ENCODE measurements at places on chromosomes 16 and 17.
A peak's percentile ranks its signal among the peaks of the same experiment; 100 is the strongest.

DNA sequence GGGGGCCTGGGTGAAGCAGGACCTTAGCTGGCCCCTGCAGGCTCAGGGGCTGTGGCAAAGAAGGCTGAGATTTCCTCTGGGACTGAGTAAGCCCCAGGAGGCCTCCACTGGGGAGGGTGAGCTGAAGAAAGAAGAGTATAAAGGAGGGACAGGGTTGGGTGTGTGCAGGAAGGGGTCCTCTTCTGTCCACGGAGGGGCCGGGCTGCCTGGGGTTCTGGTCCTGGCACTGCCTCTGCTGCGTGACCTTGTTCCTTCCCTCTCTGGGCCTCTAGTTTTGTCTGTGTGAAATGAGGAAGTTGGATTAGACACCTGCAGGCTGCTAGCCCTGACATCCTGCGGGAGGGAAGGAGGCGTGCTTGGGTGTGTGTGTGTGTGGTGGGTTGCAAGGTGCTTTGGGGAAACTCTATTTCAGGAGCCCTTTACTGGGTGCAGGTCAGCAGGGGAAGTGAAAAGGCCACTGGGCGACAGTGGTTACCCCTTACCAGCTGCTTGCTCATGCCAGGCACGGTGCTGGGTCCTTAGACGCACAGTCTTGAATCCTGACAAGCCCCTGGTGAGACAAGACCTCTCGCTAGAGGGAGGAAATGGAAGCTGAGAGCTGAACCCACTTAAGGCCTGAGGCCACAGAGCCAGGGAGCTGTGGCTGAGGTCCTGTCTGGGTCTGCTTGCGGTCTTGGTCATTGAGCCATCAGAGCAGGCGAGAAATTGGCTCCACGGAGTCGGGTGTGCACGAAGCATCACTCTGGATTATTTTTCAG is 60.7 kb downstream of the OR1D5 start:
- DNase-seq, result no peak

DNA sequence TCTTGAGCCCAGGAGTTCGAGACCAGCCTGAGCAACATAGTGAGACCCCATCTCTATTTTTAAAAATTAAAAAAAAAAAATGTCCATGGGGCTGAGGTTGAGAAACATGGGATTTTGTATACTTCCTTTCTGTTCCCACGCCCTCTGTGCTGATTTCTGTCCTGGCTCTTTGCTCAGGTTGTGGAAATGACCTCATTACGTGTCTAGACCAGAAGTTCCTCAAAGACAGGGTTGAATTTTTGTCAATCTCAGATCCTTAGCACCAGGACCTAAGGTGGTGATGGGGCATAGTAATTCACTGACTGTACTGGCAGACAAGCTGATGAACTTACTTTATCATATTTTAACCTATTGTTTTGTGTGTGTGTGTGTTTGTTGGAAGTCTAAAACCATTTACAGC is 11.2 kb upstream of the HNF1B start:
- no peak for DNase-seq

DNA sequence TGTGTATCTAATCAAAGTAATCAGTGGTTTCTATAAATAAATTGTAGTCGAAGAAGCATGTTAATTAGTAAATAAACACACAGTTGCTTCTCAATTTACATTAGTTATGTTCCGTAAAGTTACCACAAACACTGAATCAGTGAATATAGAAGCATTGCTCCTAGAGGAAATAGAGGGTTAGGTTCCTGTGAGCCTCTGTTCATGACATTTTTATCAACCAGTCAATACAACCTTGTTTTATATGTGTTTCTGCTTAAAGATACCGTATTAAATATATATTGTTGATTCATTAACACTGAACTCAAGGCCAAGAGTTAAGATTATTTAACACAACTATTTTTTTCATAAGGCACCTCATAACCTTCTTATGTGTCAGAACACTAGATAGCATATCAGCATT is 134.3 kb downstream of the PPM1E start:
- DNase-seq, result no peak

DNA sequence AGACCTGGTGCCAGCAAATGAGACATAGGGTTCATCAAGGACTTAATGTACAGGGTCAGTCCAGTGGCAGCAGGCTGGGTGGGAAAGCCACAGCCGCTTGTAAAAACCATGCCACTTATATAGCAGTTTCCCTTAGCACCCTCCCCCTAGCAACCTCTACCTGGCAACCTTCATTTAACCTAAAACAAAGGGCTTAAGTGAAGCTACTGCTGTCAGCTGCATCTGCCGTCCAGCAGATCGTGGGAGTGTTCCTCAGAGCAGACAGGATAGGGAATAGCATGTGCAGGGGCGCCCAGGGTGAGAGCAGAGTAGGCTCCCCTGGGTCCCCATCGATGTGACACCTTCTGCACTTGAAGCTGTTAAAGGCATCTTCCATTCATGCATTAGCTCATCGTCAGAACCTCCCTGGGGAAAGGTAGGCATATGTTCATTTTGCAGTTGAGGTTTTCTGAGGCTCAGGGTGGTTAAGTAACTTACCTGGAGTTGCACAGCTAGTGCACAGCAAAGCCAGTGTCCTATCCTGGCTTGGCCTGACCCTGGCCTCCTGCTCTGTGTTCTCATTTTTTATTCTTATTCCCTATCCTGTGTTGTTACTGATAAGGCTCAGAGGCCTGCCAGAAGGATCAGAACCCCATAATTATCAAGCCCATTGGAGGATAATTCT is 112.5 kb downstream of the SOCS1 start:
- no peak for DNase-seq

- no peak for DNase-seq
These were observed 106.0 kb downstream of the SDR42E1 start for GRCh38 chr16:81905277-81905676.

DNA sequence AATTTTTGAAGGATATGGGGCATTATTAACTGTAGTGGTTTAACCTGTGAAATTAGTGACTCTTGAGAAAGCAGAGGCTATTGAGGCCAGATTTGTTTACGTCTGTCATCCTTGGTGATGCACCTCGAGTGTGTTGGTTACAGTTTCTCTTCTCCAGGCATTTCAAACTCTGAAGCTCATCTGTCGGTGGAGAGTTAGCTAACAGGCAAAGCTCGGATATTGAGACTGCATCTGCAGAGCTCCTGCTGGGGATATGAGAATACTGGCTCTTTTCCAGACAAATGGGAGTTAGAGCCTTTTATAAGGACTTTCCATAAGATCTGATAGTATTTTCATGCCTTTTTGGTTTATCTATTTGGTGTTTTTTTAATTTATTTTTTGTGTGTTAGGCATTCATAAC is 6.7 kb downstream of the CLEC16A start:
- DNase-seq, result no peak

DNA sequence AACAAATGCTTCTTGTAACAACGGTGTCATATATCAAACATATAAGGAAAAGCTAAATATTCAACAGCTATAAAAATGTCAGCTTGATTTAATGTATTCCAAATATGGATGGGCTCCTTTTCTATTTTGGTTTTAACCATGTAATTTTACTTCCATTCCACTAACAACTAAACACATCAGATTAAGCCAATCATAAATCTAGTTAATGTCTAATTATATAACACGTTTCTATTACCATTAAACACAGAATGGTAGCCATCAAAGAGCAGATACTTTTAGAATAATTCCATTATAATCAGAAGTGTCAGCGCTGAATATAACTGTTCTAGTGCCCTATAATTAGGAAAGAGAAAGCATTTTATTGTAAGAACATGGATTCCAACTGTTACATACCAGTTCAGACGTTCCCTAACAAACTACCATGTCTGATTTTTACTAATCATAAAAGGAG is 10.0 kb downstream of the CMC2 start:
- no peak for DNase-seq

GRCh38 chr16:50570808-50571598 is 22.8 kb downstream of the NKD1 start:
- DNase-seq, result no peak

GRCh38 chr17:59842901-59843652 is 49.7 kb downstream of the TUBD1 start:
- DNase-seq, result no peak

DNA sequence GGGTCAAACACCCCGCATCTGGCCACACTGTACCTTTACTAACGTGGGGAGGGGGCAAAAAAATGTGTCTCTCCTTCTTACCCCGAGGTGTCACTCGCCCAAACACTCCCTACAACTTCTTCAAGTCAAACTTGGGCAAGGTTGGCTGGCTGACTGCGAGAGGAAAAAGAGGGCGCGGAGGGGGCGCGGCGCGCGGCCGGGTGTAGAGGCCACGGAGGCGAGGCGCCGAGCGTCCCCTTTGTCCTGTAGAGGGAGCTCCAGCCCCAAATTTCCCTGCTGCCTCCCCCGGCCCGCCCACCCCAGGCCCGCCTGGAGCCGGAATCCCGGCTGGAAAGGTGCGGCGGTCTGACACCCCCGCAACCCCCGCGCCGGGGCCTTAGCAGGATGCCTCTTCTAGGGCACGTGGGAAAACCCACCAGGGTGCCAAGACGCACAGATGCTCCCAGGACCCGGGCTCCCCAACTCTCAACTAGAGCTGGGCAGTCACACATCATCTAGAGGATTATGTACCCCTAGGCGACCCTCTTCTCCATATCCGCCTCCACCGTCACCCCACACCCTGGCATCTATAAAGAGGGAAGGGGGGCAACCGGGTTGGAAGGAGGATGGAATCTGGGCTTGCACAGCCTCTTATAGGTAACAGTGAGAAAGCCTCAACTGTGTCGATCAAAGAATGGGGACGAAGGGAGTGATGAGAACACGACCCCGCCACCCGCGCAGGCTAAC is 4.2 kb downstream of the IRX3 start:
- DNase-seq, result no peak

GRCh38 chr16:30354423-30355143 is 525 bp downstream of the CD2BP2 start:
- no peak for DNase-seq

DNA sequence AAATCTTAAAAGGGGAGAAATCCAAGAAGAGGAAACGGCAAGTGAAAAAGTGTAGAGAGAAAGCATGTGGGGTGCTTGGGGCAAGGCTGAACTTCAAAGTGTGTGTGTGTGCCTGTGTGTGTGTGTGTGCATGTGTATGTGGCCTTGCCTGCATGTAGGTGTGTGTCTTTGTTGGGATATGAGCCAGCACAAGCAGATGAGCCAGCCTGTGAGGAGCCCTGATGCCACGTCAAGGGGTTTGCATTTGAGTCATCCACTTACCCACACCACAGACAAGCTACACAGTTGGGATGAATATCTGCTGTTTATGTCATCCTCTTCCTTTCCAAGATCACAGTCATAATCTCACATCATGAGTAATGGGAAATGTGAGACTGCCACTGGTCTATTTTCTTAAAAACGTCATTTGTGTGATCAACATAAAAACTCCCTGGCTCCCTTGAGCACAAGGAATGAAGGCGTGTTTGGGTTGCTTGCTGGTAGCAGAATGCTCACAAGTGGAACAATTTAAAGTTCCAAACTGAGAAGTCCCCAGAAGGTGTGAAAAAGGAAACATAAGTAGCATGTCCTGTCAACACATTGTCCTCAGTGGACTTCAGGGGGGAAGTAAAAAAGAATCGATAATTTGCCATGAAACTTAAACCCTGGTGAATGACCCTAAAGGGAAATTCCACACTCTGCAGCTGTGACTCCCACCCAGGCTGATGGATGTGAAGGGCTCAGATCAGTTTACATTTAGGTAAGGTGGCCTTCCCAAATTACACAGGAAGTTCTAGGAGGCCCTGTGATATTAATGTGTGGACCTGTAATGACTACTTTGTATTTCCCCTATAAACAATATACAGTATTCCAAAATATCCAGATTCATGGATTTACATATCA is 14.7 kb downstream of the KCTD19 start:
- no peak for DNase-seq

- DNase-seq, result no peak
These were observed 592 bp upstream of the ZNF385C start for GRCh38 chr17:42098730-42099399.

GRCh38 chr16:67770346-67770991 is 35.9 kb downstream of the RANBP10 start:
- DNase-seq, result no peak

- no peak for DNase-seq
These were observed 59.6 kb downstream of the ANKFY1 start for GRCh38 chr17:4204190-4204589.

GRCh38 chr16:6309271-6309670 is 1023.4 kb upstream of the RBFOX1 start:
- DNase-seq, result no peak

GRCh38 chr16:14658063-14658462 is 25.3 kb downstream of the BFAR start:
- DNase-seq, result no peak

GRCh38 chr17:35709874-35710273 is 21.6 kb upstream of the RASL10B start:
- no peak for DNase-seq

DNA sequence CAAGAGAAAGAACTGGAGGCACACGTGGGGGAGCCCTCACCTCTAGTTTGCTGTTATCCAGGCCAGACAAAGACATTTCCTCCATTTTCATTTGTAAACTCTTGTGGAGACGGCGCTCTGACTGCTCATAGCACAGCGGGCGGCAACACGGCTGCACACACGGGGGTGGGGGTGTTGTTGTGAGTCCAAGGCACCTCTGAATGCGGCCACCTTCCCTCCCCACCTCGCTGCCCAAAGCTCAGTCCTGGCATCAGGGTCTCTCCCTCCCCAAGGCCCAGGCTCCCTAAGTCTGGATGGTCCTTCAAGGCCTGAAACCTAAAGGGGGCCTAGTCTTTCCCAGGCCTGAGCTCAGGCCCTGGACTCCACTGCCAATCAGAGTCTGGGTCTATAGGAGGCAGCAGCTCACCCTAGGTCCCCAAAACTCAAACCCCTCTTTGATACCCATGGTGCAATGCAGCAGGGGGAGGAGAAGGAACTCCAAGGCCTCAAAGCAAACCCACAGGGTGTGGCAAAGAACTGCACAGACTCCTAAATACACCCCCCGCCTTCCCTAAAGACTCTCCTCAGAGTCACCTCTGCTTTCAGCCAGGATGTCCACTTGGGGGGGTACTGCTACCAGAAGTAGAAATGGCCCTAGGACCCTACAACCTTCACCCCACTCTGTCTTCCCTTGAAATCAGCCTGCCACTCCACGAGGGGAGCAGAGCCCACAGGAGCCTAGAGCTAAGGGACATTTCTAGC is 1.5 kb downstream of the ATXN7L3 start:
- DNase-seq, result peak; percentile 29

- no peak for DNase-seq
These were observed 528 bp downstream of the HAGHL start for GRCh38 chr16:727291-727977.

- no peak for DNase-seq
These were observed 208.3 kb upstream of the N4BP1 start for GRCh38 chr16:48818257-48818656.

DNA sequence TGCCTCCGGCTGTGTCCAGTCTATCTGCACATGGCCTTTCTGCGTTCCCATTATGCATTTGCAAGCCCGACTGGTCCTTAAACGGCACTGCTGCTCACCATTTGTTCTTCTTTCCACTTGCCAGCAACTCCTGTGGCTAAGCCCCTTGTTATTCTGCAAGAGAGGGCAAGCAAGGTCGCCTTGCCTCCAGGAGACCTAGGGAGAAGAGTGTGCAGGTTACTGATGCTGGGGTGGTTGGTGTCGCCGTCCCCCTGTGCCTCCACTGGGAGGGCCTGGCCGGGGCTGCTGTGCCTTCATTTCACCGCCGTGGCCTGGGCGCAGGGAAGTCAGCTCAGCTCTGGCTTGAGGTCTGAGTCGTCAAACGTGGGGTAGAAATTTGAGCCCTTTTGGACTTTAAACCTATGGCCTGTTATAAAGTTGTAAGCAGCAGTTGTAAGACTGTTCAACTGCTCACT is 12.7 kb downstream of the SLC6A4 start:
- DNase-seq, result no peak

- no peak for DNase-seq
These were observed 9.9 kb upstream of the CMTM4 start for GRCh38 chr16:66706506-66706880.
